NCI-H1436 treated with DMSO at 0.1 percent for 48 hours (cell line): ENCODE measurements at places on chromosomes 12 and 14.

DNA sequence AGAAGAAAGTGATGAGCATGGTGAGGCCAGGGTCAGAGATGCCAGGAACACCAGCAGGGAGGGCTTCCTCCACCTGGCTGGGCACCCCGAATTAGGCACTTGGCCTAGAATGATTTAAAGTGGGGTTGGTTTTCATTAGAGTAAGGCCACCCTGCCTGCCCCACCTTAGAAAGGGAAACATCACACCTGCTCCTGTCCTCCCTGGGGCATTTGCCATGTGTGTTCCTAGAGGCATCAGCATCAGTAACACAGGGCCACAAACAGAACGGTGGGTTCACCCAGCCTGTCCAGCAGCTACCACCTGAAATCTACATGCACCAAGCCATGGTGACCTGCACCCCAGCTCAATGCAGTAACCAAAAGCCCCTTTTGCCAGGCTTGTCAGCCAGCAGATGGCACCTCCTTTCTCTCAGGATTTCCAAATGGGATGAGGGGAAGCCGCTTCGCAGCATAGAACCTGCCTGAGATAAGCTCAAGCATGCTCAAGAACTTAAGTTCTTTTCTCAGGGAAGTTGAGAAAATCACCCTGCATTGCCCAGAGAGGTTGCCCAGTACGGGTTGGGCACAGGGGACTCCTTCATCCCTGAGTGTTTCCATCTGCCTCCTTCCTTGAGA, 338.8 kb downstream of the DPF3 start:
- no peak for DNase-seq

DNA sequence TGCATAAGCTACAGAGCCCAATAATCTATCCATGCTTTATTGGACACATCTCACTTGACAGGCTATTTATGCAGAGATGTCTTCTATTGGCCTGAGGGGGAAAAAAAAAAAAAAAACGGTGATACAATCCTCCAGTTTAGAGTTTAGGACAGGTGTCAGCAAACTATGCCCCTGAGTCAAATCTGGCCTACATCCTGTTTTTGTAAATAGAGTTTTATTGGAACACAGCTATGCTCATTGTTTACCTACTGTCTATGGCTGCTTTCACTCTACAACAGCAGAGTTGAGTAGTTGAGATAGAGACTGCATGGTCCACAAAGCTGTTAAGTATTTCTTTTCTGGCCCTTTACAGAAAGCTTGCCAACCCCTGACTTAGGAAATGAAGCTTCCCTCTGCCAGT, 403.1 kb downstream of the C12orf75 start:
- no peak for DNase-seq

DNA sequence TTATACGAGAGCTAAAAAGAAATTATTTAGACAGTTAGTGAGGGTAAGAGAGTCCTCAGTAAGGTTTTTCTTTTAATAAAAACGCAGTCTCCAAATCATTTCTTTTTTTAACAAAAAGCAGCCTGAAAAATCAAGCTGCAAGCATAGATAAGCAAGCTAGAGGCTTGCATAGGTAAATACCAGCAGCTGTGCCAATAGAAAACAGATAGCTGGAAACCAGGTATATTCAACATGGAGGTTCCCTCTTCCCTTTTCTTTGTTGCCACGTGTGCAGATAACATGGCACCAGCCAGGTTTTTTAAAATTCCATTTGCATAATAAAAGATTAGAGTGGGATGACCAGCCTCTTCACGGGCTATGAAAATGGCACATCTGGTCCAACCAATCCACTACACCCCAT, 6.1 kb upstream of the PRKAB1 start:
- no peak for DNase-seq

- DNase-seq: no peak
Measured at GRCh38 chr14:22915886-22916521, 2.9 kb downstream of the RBM23 start.

DNA sequence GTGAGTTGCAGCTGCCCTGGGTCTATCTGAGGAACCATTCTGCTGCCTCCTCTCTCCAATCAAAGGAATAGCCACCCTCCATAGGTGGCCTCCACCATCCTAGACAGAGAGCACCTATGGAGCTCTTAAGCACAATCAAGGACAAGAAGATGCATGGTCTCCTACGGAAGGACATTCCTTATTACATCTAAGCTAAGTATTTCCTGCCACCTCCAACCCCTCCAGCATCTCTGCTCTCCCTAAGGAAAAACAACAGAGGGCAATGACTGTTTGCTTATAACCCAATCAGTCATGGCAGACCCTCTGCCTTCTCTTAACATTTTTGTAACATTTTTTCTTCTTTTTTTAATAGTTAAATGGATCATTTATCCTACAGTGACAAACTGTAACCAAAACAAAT, 14.8 kb upstream of the OR6J1 start:
- no peak for DNase-seq

DNA sequence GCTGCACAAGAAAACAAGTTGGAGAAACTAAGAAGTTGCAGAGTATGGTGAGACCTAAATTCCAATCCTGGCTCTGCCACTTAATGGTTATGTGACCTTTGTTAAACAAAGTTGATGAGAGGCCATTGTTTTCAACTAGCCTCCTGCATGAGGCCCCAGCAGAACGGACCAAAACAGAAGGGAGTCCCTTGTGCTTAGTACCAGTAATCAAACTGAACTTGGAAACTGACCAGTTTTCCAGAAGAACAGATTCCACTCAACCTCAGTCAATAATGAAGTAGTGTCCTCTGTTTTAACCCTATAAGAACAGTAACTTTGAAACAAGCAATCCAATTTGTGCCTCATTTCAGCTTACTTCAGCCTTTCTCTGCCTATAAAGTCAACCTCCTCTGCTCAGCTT, 69.9 kb downstream of the C12orf56 start:
- DNase-seq: no peak

- no peak for DNase-seq
Measured at GRCh38 chr14:92760524-92760805, 12.0 kb upstream of the LGMN start.

DNA sequence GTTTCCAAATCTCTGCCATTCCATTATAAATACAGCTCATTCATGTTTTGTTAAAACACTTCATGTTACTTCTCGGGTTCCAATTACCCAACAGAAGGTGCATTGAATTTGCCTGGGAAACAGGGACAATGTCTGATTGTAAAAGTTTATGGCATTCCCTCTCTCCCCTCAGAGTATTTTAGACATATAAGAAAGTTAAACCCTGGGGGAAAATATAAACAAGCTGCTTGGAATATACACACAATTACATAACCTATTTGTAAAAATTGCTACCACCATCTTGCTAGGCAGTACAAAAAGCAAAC, 60.0 kb downstream of the BTG1 start:
- no peak for DNase-seq

DNA sequence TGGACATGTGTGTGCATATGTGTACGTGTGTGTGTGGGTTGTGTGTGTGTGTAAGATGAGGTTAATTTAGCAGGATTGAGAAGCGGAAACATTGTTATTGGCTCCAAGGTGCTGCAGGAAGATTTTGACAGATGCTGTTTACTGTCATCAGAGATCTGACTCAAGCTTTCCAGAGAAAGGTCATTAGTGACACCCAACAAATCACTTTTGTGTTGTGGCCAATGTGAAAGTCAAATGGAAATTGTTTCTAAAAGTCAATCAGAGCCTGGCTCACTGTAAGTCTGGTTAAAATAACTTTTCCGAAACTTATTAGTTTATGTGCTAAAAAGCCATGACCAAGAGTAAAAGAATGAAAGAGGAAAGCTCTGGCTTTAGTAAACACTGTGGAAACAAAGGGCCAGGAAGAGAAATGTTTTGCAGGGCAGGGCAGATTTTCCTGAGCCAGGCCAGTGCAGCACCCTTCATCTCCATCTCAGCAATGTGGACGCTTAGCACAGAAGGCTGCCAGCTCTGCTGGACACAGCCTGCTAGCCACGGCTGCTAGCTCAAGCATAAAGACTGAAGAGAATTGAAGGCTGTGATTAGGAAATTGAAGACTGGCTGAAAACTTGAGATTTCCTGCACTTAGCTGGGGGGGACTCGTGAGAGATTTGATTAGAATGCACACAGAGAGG, 235.8 kb downstream of the NEDD1 start:
- DNase-seq: no peak

DNA sequence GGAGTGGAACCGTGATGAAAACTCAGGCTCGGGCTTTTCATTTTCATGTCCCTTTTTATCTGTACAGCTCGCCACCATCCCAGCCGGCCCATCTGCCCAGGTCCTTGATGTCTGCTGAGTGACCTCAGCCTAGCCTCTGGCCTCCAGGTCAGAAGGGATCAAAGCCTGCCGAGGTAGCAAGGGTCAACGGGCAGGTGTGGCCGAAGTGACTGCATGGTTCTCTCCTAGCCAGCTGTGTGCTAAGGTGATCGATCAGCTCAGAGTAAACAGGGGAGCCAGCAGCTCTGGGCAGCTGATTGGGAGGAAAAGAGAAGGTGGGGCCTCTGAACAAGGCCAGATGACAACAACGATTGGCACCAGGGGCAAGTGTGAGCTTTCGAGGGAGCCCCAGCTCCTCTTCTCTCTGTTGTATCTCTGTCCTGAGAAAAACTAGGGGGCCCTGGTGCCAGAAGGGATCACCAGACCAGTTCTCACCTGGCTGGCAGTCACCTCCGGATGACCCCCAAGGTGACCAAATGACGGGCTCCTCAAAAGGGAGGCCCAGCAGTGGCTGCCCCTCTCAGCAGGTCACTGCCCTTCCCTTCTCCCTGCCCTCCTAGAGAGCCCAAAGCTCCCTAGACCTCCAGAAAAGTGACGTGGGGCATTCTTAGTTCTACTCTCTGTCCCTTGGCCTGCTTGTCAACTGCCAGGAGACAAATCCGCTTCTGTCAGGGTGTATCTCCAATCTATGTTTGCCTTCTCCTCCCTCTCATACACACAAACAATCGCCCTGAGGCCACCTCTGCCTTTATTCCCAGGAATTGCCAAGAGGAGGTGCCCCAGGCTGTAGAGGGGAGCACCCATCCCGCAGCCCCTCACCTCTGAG, 3.4 kb downstream of the SLC6A12 start:
- no peak for DNase-seq

GRCh38 chr12:107484230-107484629, 201.4 kb upstream of the PWP1 start:
- DNase-seq: no peak

DNA sequence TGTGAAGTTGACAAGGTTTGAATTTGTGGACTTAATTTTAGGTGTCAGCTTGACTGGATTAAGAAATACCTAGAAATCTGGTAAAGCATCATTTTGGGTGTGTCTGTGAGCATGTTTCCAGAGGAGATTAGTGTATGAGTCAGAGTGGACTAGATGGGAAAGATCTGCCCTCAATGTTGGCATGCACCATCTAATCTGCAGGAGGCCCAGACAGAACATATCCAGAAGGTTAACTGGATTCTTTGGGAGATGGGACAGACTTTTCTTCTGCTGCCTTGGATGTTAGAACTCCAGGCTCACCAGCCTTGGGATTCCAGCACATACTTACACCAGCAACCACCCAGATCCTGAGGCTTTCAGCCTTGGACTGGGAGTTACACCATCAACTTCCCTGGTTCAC, 14.1 kb downstream of the SGPP1 start:
- no peak for DNase-seq

DNA sequence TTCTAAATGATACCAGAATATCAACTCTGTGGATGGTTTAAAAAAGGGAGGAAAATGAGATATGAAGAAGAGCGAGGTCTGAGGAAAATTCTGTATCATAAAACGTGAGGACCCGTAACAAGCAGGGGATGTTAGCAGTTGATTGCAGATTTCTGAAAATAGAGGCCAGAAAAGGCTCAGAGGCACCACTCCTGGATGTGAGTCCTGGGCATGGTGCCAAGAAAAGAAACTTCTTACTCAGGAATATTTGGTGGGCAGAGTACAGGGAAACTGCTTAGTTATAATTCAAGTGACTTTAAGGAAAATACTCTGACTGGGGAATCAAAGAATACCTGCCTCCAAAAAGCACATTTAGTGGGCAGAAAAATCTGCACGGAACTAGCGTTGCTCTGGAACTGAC, 85.5 kb downstream of the PRICKLE1 start:
- no peak for DNase-seq

DNA sequence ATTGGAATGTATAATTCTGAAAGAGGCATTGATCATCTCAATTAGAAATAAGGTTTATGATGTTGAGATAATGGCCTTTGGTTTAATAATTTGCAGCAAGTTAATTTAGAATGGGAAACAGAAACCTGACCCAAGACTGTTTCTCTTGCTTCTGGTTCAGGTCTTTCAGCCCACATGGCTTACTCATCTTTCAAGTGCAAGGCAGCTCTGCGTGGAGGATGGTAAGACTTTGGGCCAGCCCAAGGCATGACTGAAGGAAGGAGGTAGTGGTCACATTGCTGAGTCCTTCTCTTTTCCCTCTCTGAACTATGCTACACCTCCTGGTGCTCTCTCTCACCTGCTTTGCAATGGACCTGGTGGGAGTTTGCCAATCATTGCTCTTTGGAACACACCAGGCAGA, 98.7 kb downstream of the CAND1 start:
- DNase-seq: no peak

DNA sequence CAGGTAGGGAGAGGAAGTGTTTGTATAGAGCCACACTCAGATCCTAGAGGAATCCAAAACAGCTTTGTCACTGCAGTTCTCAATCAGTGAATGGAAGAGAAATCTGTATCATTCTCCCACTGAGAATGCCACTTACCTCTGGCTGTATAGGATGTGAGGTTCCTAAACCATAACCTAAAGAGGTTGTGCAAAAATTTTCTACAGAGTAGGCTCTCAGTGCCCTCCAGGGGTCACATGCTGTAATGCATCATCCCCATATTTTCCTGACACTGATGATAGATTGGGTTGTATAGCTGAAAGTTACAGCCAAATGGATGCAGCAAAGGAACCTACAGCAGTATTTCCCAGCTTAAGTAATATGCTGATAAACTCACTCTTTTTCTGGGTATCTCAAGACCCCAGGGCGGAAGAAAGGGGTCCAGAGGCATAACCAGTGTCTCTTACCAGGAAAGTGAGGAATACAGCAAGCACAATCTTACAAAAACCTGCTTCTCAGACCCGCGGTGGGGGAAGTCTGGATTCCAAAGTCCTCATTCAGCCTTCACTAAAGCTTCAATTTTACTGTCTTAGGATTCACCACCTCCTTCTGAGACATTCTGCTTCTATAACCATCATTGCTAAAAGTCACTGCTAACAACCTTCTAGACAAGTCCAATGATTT, 3.8 kb downstream of the BCDIN3D start:
- DNase-seq: no peak

DNA sequence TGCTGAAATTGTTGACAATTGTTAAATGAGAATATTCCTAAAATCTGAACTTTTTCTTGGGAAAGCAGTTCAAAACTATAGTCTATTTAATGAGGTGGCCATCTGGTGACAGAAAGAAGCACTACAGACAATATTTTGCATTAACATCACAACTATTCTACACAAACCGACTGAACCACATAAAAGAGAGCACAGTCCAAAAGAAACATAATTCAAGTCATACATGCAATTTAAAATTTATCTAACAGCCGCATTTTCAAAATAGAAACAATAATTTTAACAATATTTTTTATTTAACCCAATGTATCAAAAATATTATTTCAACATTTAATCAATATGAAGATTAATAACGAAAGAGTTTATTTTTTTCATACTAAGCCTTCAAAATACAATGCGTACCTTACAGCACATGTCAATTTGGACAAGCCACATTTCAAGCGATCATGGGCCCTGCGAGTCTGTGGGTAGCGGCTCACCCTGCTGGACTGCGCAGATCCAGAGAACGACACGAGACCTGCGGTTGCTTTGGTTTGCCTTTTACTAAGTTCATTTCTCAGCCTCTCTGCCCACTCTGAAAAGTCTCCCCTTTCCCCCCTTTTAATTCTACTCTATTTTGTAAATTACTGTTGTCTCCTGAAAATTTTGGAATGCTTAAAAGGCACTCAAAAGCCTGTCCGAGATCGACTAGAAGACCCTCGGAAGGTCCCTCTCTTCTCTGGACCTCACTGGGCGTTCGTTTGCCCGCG, 947 bp upstream of the LRRC9 start:
- no peak for DNase-seq

GRCh38 chr12:105032703-105033357, 46.7 kb downstream of the NOPCHAP1 start:
- no peak for DNase-seq
